ENCODE measurements at places on chromosomes 1 and 21. TPM values are rescaled to one million over a fixed set of nuclear protein-coding genes. Genes with fewer than 3 reads are reported as not detected.

The ORC1 gene
- polyA plus RNA-seq = 1.4 TPM

The PTGFR gene
- polyA plus RNA-seq = not detected

The PLA2G2A gene
- 83.6 TPM for polyA plus RNA-seq

The TIAM1 gene
- 1.9 TPM for polyA plus RNA-seq

The CTSS gene
- 77.7 TPM for polyA plus RNA-seq

The VCAM1 gene
- 14.6 TPM for polyA plus RNA-seq

The CZIB gene
- 53.9 TPM for polyA plus RNA-seq

The TRIM63 gene
- polyA plus RNA-seq = 1.3 TPM

The NTRK1 gene
- polyA plus RNA-seq = not detected

The HRNR gene
- polyA plus RNA-seq = 0.13 TPM

The OR2T29 gene
- not detected for polyA plus RNA-seq

The OLIG1 gene
- polyA plus RNA-seq = not detected
